ENCODE measurements at places on chromosomes 7 and 10.

DNA sequence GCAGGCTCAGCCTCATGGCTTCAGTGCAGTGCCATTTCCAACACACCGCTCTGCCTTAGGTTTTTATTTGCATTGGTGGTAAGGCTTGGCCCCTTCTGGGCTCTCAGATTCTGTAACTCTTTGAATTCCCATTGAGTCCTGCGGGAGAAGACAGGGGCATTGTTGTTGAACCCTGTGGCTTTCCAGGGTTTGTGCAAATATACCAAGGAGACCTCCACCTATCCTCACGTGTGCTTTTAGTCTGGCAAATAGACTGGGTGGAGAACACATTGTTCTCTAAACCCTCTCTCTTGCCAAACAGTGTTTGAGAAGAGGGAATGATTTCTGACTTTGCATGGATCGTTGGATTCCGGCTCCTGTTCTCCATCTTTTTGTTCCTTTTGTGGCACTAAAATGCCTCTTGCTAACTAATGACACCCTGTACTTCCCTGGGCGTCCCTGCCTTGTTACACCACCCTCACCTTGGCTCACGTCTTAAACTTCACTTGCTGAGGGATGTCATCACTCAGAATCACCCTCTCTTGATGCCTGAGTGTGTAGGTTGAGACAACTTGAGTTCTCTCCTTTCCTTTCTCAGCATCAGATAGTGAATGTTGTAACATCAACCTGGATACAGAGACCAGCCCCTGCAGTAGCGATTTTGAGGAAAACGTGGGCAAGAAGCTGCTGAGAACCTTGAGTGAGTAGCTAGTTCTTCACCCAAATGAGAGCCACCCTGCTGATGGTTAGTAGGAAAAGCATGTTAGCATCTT, 40.5 kb downstream of the GOT1 start:
- no peak for DNase-seq

- no peak for DNase-seq
These were observed 373.4 kb upstream of the CHRM2 start for GRCh38 chr7:136495081-136495480.

- DNase-seq, result no peak
These were observed 35.3 kb upstream of the ZNF488 start for GRCh38 chr10:47419421-47419820.

DNA sequence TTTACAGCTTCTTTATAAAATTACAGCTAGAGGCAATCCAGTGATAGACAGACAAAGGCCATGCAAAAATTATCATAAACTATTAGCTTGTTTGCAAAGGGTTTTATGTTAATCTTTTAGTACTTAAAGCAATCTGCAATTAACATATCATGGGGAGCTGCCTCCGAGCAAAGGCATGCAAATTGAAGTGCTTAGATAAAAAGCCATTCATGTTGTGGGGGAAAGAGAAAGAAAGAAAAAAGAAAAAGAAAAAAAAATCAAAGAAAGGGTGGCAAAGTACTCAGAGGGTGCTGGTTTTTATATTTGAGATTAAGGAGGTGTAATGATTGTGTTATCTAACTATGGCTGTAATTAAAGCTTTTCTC, 799.5 kb downstream of the LRMDA start:
- DNase-seq, result no peak

DNA sequence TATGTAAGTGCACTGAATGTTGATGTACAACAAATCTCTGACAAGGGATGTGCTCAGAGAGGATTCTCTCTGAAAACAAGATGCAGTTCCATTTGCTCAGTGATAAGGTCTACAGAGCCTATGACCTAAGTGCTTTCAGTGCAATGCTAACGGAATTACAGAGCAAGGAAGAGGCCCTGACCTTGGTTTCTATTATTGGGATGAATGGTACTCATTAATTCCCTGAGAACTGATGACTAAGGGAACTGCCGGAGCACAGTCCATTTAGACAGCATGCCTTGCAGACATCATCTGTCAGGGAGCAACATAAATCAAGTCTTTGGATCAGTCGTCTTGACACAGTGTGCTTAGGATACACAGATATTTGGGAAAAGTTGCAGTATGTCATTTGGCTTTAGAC, 340.8 kb downstream of the PHTF2 start:
- no peak for DNase-seq

DNA sequence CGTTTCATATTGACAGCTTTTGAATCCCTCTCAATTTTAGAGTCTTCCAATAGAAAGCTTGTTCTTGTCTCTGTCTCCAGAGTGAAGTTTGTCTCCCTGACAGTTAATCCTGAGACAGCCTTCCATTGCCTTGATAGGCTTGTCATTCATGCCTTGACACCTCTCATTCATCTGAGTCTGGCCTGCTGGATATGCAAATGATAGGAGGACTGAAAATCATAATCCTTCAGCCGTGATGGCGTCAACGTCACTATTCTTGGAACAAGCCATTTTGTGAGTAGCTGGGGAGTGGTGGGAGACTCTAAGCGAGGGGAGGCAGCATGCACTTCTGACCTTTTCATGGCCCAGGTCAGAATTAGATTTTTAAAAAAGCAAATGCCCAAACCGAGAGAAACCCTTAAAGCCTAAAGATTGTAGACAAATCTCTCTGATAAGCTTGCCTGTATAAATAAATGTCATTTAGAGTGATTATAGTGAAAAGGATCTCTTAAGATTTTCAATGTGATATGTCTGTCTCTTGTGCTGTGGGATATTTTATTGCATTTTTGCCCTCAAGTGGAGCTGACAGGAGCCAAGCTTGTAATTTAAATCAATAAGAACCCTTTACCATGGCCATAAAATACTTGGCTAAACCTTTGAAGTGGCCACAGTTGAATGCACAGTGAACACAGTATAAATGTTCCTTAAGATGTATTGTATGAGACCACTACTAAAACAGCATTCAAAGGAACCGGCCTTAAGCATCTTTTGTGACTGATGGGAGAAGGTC, 148.8 kb downstream of the SNX10 start:
- DNase-seq, result no peak

- no peak for DNase-seq
These were observed 218.1 kb downstream of the CELF2 start for GRCh38 chr10:11235771-11236170.

- DNase-seq, result no peak
These were observed 18.7 kb downstream of the AMZ1 start for GRCh38 chr7:2706685-2707126.

DNA sequence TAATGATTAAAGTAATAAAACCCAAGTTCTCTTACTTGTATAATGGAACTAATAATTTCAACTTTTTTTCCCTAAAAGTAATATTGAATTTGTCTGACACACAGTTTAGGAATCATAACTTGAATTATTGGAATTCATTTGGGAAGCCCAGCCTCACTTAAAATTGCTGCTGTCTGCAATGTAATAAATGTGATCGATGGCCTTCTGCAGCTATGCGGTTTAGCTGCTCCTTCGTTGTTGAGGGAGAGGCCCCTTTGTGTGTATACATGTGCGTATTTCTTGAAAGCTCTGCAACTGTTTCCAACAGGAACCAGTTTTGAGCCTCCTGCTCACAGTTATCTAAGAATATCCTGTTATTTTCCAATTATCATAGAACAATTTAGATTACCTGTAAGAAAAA, 152.5 kb downstream of the AKR1D1 start:
- DNase-seq, result no peak

All from keratinocyte (primary cell).